CMK (cell line): ENCODE measurements at places on chromosomes 7 and 10.
A peak's percentile ranks its signal among the peaks of the same experiment; 100 is the strongest.

GRCh38 chr10:125479059-125479458 lies 203.9 kb downstream of the TEX36 start:
- DNase-seq, result no peak

DNA sequence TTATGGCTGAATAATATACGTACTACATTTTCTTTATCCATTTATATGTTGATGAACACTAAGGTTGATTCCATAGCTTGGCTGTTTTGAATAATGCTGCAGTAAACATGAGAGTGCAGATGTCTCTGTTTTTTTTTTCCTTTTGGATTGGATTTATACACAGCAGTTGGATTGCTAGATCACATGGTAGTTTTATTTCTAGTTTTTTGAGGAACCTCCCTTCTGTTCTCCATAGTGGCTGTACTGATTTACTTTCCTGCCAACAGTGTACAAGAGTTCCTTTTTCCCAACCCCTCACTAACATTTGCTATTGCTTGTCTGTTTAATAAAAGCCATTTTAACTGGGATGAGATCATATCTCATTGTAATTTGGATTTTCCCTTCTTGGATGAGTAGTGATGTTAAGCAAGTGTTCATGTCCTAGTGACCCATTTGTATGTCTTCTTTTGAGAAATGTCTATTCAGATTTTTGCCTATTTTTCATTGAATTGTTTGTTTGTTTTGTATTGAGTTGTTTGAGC lies 36.0 kb downstream of the ABCA13 start:
- no peak for DNase-seq

- no peak for DNase-seq
These were observed 388 bp downstream of the ECD start for GRCh38 chr10:73167458-73167782.

DNA sequence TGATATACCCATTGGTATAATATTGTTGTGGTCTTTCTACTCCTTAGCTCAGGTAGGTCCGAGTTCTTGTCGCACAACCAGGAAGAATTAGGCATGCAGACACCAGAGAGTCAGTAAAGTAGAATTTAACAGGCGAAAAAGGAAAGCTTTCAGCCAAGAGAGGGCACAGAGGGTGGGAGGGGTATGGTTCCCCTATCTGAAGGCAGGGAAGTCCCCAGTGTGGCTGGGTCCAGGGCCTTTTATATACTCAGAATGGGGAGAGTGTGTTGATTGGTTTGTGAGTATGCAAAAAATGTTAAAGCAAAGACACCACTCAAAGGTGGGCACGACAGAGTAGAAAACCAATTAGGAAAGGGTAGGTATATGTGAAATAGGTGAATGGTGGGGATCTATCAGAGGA lies 53.9 kb downstream of the IMMP2L start:
- no peak for DNase-seq

DNA sequence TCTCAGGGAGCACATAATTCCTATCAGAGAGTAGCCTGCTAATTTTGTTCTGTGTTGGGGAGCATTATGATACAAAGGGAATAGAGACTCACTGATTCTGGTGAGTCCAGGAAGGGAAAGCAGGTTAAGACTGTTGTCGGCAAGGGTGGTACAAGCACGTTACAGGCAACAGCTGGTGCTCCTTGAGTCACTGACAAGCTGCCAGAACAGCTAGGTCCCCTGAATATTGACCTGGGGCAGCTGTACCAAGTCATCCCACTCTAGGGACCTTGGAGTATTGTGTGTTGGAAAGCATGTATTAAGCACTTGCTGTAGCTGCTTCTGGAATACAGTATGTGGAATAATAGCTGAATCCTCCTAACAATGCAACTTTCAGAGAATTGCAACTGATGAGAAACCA lies 37.0 kb upstream of the GLCCI1 start:
- no peak for DNase-seq

DNA sequence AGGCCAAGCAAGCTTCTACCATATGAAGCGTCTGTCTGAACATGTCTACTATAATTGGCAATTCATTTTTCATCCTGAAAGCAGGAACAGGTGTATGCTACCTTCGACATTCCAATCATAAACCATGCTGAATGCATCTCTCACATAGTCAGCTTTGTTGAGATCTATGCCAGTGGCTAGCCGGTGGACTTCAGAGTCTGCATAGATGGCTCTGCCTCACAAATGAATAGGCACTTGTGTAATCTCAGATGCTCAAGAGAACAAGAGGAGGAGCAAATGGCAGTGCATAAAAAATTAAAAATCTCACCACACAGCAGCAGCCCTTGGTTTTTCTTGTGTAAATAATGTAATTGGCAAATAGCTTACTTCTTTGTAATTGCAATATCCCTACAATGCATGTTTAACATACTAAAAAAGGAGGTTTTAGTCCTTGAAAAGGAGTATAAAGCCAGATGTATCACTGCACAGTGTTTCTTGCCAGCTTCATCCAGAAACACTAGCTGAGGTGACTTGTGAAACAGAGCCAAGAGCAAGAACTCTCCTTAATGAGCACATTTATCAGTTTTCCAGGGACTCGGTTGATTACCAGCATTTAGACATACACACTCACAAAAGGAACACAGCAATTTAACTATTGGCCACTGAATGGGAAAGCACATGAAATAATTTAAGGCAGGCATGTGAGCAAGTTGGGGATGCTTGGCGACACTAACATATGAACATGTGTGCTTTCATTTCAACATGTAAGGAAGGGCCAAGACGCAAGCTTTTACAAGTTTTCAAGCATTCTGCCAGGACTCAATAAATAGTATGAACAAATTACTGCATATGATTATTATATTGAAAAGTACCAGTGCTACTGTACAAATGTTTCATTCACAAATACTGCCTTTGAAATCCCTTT lies 249.9 kb upstream of the PLXNA4 start:
- DNase-seq, result no peak

DNA sequence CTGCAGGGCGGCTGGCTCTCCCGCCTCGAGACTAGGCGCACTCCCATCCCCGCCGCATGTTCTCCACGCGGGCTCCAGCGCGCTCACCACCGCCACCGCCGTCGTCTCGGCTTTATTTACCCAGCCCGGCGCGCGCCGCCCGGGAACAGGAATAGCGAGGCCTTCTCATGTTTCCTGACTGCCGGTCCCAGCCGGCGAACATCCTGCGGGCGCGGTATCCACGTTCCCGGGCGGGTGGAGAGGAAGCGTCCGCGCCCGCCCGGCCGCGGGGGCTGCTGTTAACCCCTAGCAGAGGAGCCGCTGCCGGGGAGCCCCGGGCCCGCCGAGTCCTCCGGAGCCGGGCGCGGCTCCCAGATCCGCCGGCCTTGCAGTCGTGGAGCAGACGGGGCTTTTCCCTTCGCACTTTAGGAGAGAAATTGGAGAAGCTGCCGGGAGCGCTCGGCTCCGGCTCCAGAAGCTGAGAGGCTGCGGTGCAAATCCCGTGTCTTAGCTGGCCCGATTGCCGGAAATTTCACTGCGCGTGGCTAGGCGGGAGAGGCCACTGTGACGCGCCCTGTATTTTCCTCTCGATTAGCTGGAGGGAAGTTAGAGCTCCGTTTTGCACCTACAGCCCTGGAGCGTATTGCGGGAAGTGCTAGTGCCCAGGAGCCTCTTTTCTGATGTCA lies at the start of gene MKX:
Gene MKX, minus strand, starts transcription at position 88 of the 665 bp plus-strand sequence. CDS start 2,404 bp downstream, outside the sequence.
- DNase-seq, result no peak

GRCh38 chr7:52472006-52472620 lies 563.3 kb upstream of the POM121L12 start:
- no peak for DNase-seq

- no peak for DNase-seq
These were observed 24.4 kb upstream of the C10orf53 start for GRCh38 chr10:49655099-49655498.

- DNase-seq, result no peak
These were observed 31.8 kb upstream of the TM9SF3 start for GRCh38 chr10:96618653-96619052.

- no peak for DNase-seq
These were observed 571 bp upstream of the PRKAR2B start for GRCh38 chr7:107043921-107044346.

GRCh38 chr7:145737617-145738016 lies 379.0 kb upstream of the CNTNAP2 start:
- DNase-seq, result no peak

DNA sequence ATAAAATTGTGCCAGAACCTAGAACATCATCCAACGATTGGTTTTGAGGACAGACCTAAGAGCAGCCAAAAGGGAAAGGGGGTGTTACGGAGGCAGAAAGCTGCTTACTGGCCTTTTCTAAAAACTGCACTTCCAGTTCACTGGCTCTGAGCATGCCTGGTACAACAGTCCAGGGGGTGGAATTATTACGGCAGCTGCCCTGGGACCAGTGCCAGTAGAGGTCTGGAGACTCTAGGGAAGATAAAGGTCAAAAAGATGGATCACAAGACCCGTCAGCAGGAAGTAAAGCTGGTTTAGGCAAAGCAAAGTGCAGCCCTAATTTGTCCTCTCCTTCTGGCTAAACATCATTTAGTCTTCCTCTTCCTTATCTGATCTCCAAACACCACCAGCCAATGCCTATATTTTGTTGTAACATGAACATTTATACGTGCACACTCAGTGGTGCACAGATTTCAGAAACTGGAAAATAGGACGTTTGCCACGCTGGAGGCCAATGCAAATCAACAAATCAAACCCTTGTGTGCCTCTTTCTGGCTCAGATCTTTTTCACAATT lies 216.4 kb upstream of the DPP6 start:
- DNase-seq, result no peak

- DNase-seq, result no peak
These were observed 169.6 kb downstream of the TCERG1L start for GRCh38 chr10:131141645-131142516.

GRCh38 chr7:65251851-65252620 lies 121.6 kb upstream of the ZNF92 start:
- DNase-seq, result peak; percentile 52

DNA sequence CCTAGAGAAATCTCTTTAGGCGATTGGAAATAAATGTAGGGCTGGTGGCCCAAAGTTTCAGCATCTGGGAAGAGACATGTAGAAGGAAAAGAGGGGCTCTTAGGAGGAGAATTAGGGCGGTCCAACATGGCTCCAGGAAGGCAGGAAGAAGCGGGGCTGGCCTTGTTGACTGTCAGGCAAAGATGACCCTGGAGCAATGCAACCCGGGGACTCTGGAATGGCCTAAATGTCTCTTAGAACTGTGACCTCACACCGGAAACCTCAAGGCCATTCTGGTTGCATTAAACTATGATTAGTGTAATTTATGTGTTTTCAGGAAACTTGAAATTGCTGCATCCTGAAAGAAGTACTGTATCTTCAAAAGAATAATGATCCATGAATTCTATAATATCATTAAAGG lies 66.8 kb downstream of the NRP1 start:
- no peak for DNase-seq

- peak; percentile 86 for DNase-seq
These were observed 60.4 kb downstream of the LRRC17 start for GRCh38 chr7:102973096-102973802.

- DNase-seq, result no peak
These were observed 128.9 kb downstream of the AMPH start for GRCh38 chr7:38502289-38502688.

DNA sequence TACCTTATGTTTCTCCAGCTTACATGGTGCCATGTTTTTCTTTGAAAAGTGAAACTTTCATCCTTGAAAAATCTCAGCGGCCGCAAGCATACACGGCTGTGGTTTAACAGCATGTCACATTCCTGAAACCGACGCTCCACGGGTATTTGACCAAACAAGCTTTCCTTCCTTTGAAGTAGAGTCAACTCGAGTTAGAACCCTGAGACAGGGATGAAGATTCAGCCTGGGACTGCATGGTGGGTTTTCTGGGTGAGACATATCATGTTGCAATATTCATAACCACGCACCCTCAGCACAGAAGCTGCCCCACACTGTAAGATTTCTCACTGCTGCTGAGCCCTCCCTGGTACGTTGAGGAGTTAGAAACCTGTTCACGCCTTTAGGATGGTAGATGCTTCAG lies 8.1 kb downstream of the CYP26A1 start:
- DNase-seq, result no peak

GRCh38 chr10:102450124-102450373 lies 1.3 kb downstream of the C10orf95 start:
- no peak for DNase-seq

DNA sequence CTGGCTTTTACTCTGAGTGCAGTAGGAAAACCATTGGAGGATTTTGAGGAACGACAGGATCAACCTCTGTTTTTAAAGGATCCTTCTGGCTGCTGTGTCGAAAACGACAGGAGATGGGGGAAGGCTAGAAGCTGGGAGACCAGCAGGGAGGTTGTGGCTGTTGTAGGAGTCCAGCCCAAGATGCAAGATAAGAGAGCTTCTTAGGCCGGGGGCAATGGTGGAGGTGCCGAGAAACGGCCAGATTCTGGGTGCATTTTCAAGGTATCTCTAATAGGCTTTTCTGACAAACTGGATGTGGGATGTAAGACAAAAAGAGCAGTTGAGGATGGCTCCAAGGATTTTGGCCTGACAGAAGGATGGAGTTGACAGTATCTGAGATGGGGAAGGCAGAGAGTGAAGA lies 10.3 kb upstream of the PVRIG start:
- no peak for DNase-seq

- DNase-seq, result no peak
These were observed 40.7 kb upstream of the EBLN1 start for GRCh38 chr10:22258471-22258870.

DNA sequence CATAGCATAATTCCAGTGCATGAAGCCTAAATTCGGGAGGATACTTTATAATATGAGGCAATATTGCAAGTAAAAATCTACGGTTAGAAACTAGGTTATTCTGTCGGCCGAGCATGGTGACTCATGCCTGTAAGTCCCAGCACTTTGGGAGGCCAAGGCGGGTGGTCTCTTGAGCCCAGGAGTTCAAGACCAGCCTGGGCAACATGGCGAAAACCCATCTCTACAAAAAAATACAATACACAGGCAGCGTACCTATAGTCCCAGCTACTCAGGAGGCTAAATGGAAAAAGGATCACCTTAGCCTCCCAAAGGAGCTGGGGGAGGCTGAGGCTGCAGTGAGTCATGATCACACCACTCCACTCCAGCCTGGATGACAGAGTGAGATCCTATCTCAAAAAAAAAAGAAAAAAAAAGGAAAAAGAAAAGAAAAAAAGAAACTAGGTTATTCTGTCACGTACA lies 14.2 kb downstream of the SKAP2 start:
- DNase-seq, result no peak

DNA sequence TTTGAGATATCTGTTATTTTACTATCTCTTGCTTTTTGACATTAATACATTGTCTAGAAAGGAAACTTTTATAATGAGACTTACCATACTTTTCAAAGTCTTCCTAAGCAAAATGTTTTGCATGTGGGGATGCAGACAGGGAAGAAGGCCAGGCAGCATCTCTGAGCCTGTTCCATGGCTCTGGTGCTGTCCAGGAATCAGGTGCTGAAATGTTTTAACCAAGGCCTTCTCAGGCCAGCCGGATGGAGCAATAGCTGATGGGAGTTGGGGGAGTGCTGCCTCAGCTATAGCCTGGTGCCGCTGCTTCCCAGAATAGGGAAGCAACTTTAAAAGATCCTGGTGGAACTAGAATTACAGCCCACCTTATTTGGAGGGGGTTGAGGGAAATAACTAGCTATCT lies 38.5 kb downstream of the CRTAC1 start:
- DNase-seq, result no peak

GRCh38 chr7:66403564-66403963 lies 198.4 kb downstream of the TPST1 start:
- DNase-seq, result no peak

GRCh38 chr10:121312587-121312986 lies 285.7 kb downstream of the FGFR2 start:
- no peak for DNase-seq
